ENCODE measurements at places on chromosomes 6 and 20. TPM values are rescaled to one million over a fixed set of nuclear protein-coding genes. Genes with fewer than 3 reads are reported as not detected.

GRCh38 chr6:24126586-24127192 lies 674 bp downstream of the NRSN1 start:
- peak; percentile 58 for DNase-seq

DNA sequence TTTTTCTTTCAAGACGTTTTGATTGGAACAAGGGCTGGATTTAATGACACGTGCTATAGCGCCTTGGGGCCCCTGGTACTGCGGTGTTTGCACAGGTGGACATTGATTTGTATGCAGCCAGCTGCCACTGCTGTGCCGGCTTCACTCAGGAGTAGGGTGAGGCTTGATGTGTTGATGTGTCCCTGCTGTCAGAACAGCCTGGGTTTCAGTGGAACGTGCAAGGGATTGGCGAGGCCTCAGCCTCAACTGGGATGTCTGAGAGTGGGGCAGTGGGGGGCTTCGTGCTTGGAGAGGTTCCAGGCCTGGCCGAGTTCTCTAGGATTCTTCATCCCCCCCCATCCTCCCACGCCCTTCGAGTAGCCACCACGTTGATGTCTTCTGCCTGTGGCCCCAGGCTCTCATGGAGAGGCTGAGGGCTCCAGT lies 23.0 kb downstream of the PYGB start:
- no peak for DNase-seq

GRCh38 chr6:80203283-80203682 lies 96.8 kb downstream of the BCKDHB start:
- no peak for DNase-seq

- peak; percentile 7 for DNase-seq
These were observed 292.6 kb upstream of the NT5E start for GRCh38 chr6:85157311-85157710.

DNA sequence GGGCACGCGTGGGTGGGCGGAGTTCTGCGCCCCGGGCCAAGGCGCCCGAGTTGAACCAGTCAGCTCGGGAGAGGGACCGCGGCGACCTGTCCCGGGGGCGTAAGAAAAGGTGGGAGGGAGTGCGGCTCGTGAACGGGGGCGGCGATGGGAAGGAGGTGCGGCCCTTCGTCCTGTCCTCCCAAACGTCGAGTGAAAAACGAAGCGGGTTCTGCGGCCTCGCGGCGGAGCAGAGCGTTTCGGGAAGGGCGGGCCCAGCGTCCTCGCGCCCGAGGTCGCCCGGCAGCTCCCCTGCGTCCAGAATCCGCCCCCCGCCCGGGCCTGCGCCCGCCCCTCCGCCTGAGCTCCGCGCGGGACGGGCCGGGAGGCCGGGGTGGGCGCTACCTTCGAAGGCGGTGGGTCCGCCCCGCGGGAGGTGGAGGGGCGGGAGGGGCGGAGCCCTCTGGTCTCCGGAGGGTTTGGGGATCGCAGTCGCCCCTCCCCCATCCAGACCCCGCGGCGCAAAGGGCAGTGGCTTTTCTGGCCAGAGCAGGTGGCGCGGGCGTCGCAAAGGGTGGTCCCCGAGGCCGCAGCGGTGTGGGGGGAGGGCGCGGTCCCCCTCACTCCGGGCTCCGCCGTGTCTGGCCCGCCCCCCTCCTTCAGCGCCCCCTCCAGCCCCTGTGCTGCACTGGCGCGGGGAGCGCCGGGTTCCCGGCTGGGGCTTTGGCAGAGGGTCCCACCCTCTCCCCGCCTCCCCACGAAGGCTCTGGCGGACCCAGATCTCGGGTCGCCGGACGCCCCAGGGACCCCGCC lies 838 bp downstream of the STMN3 start:
- DNase-seq, result peak; percentile 26

DNA sequence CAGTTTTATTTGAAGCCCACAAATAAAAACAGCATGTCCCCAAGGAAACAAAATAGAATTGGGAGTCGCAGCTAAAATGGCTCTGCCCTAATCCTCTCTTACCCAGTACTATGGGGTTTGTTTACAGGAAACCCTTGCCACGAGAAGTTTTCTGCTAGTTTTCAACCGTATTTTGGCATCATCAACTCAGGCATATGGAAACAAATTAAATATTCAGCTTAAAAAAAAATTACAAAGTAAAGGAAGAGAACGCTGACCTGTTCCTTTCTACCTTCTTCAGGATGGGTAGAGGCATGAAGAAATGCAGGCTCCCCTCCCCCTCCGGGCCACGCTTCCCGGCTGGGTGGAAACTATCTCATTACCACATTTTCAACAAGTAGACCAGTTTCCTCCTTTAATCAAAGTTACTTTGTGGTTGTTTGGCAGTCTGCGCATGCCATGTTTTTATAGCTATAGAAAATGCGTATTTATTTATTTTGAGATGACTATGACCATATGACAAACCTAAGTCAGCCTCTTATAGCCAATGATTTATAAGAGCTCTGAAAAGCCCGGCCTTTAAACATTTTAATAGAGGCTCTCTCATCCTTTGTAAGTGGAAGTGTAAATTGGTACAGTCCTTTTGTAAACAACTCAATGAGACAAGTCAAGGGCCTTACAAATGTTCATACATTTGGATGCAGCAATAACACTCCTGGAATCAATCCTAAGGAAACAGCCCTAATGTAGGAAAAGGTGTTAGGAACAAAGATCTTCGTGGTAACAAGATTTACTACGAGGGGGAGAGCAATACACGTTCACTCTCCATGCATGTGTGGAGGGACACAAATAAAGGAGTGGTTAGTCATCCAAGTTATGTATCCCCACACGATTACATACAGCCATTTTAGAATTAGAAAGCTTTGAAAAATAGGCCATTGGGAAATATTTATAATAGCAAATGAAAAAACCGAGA lies 16.1 kb upstream of the ZNF217 start:
- peak; percentile 77 for DNase-seq

- no peak for DNase-seq
These were observed 378.8 kb upstream of the NRSN1 start for GRCh38 chr6:23747239-23747638.

GRCh38 chr6:139418481-139419132 lies 44.2 kb upstream of the CITED2 start:
- no peak for DNase-seq

- no peak for DNase-seq
These were observed 108.0 kb downstream of the PRND start for GRCh38 chr20:4829514-4830215.

GRCh38 chr6:27755768-27756167 lies 156.4 kb downstream of the OR2B2 start:
- DNase-seq, result no peak

GRCh38 chr20:48025661-48026060 lies 240.4 kb upstream of the SULF2 start:
- DNase-seq, result peak; percentile 84

GRCh38 chr6:129662406-129662766 lies 47.6 kb downstream of the ARHGAP18 start:
- DNase-seq, result no peak

DNA sequence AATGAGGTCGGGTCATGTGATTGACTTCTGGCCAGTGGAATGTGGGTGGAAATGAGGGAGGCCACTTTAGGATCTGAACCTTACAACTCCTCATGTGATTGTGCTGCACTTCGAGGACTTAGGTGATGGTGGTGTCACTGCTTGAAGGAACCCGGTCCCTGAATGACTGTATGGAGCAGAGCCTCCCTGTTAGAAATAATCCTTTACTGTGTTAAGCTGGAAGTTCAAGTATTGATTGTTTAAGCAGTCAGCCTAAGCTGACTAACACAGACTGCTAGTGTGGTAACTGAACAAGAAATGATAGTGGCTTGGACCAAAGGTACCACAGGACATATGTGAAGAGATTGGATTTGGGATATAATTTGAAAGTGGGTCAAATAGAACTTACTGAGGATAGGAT lies 138.0 kb downstream of the OPN5 start:
- no peak for DNase-seq

DNA sequence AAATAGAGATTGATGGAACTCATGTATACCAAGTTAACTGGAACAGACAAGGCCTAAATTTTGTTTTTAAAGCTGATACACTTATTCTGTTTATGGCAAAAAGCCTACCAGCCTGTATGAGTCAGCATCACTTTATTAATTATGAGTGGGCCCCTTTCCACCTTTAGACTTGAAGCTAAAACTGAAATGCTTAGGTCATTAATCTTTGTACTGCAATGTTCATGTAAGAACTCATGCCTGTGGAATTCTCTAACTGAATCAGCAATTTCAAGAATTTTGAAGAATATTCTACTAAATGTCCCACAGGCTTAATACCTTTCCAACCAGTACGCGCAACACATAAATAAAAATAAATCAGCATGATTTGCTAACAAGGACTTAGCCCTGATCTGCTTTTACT lies 140.2 kb upstream of the PHACTR1 start:
- DNase-seq, result peak; percentile 60

GRCh38 chr6:37451441-37452193 lies 18.6 kb downstream of the CMTR1 start:
- DNase-seq, result peak; percentile 45

DNA sequence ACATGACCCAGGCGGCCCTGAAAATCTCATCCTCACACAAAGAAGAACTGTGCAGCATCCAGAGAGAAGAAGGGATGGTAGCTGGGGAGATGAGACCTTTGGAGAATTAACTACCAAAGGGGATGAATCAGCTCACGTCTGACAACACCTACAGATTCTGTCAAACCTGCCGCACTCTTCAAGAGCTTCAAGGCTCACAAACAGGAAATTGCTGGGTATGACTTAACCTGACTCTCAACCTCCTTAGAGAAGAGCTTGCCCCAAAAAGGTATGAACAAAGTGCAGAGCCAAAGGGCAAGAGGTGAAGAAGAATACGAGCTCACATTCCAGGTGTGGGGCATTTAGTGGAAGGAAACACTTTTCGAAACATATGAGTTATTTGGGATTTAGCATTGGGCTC lies 139.8 kb downstream of the BACH2 start:
- DNase-seq, result no peak

GRCh38 chr6:164069350-164069990 lies 655.0 kb downstream of the QKI start:
- no peak for DNase-seq

DNA sequence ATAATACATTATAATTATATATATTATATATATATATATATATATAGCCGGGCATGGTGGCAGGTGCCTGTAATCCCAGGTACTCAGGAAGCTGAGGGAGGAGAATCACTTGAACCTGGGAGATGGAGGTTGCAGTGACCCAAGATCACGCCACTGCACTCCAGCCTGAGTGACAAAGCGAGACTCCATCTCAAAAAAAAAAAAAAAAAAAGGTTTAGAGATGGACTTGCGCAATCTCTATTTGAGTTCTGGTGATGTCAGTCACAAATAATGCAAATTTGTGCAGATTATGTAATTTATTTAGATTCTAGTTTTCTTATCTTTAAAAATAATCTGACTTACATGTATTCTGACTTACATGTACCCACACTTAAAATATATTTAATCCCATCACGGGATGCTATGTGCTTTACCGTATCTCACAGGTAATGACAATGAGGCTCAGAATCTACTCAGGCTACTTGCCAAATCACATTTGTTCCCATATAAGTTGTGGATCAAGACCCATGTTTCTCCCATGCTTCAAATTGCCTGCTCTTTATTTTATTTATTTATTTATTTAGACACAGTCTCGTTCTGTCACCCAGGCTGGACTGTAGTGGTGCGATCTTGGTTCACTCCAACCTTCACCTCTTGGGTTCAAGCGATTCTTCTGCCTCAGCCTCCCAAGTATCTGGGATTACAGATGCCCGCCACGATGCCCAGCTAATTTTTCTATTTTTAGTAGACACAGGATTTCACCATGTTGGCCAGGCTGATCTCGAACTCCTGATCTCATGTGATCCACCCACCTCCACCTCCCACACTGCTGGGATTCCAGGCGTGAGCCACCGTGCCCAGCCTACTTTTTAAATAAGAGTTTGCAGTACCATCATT lies 7.6 kb upstream of the UST start:
- DNase-seq, result no peak

DNA sequence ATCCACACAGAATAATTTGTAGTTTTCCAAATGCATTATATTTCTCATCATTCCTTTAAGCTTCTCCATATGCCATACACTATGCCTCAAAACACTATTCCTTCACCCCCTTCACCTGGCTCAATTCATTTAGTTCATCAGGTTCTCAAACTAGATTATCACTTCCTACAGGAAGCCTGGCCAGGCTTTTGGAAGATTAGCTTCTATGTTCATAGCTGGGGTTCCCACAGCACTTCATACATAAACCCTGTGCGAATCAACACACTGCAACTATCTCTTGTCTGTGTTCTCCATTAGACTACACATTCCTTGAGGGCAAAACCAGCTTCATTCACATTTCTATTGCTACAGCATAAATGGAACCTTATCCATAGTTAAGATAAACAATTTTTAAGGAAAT lies 40.5 kb upstream of the PLN start:
- DNase-seq, result no peak

- peak; percentile 58 for DNase-seq
These were observed 281.7 kb upstream of the PRDM1 start for GRCh38 chr6:105804424-105804823.

DNA sequence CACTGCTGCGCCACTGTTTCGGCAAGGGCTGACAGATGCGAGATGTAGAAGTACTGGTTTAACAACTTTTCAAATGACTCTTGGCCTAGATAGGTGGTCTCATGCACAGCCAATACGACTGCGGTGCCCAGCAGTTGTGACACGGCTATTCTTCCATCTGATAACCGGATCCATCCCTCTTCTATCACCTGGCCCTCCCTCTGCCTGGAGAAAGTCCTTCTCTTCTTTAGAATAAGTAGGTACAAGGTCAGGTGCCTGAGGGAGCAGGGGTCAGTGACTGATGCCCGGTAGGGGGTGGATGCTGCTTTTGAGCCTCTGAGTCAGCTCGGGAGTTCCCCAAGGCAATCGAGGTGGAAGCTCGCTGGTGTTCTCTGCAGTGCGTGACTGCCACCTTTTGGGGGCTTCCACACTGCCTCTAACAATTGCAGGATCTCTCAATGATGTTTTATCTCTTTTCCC lies 166.8 kb upstream of the GRIK2 start:
- DNase-seq, result peak; percentile 31

GRCh38 chr20:10741060-10741459 lies 67.3 kb upstream of the JAG1 start:
- DNase-seq, result no peak

The DLL1 gene
- 0.86 TPM for total RNA-seq

The ACOT13 gene
- total RNA-seq, result 6.8 TPM

The SNAI1 gene
- total RNA-seq, result 1.3 TPM

The PNPLA1 gene
- not detected for total RNA-seq

The CDSN gene
- not detected for total RNA-seq

The MLN gene
- not detected for total RNA-seq

The SLC25A27 gene
- total RNA-seq, result 2.6 TPM

The TAPBP gene
- 132 TPM for total RNA-seq

The ULBP1 gene
- 1.6 TPM for total RNA-seq

The FOXC1 gene
- 1.9 TPM for total RNA-seq

The C20orf202 gene
- not detected for total RNA-seq

Measured in fibroblast of villous mesenchyme (primary cell).